ENCODE measurements at places on chromosomes 4 and X.
A peak's percentile ranks its signal among the peaks of the same experiment; 100 is the strongest.

DNA sequence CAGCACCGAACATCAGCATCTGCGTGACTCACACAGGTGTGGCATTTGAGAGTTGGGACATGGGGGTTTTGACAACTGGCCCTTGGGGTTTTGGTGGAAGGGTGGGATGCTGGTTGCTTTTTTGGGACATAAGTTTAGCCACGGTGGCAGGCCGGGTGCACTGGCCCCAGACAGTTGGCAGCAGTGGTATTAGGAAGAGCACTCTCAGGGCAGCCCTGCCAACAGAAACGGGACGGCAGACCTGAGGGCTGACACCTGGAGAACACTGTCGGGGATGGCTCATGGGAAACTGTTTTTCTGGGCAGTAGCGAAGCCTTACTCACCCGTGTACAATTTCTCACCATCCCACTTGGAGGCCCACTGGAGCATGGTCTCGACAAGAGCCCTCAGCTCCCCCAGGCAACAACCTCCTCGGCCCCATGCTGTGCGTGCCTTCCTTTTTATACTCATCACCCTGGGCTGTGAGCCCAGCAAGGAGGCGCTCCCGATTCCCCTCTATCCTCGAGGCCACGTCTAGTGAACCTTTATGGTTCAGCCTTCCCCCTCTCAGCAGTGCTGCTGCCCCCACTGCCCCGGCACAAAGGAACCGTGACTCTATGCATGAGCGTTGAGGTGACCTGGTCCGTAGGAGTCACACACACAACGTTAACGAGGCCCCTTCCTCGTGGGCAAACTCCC lies 30.6 kb downstream of the WDR1 start:
- DNase-seq = no peak

GRCh38 chr4:48649505-48649904 lies 130.6 kb downstream of the FRYL start:
- no peak for DNase-seq

- peak; percentile 52 for DNase-seq
Measured at GRCh38 chr4:30718021-30718542, 2.1 kb upstream of the PCDH7 start.

- no peak for DNase-seq
Measured at GRCh38 chr4:186081202-186081807, 12.3 kb downstream of the TLR3 start.

DNA sequence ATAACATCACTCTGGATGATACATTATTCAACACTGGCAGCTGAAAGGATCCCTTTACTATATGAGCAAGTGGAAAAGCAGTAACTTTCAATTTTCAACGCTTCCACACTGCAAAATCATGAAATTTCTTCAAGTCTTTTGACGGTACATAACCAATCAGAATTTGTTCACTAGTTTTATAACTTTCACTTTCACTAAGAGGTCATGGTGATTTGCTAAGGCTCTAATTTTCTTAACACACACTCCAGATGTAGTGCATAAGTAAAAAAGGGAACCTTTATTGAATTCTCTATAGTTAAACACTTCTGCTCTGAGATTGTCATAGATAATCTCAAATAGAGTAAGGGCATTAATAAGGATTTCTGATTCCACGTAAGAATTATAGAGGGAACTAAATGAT lies 4.1 kb downstream of the ARMCX2 start:
- DNase-seq = no peak

DNA sequence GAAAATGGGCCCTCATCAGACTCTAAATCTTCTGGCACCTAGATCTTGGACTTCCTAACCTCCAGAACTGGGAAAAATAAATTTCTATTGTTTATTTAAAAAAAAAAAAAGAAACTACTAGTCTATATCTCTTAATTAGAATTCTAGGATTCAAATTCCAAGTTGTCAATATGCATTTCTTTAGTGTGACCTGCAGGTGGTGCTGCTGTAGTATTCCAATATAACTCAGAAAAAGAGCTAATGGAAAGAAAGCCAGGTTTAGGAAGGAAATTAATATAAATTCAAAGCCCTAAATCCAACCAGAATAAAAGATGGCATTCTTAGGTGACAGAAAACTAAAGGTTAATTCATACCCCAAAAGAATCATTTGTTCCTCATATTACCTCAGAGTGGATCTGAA lies 80.0 kb upstream of the NALF2 start:
- peak; percentile 3 for DNase-seq

DNA sequence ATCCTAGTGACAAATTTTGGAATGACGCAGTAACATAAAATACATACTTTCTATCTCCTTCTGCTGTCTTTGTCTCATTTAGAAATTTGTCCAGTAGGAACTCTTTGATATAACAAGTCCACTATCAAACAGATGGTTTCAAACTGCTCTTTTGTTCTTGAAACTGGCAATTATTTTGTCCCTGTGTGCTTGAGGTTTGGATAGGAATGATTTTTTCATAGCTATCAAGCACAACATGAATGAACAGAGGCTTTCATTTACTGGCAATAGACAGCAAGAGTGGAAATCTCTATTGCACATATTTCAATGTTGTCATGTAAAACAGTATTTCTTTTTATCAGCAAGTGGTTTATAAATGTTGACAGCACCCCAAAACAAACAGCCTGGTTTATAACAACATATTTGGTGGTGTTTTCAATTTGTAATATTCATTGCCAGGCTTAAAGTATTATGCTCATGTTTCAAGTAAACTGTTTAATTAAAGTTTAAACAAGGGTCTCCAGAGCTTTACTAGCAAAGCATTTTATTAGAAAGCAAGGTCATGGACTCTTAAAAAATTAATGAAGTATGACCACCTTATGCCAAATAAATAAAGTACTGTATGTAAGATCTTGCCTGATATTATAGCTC lies 60.0 kb downstream of the TIGD2 start:
- no peak for DNase-seq
